Mesangial cell (primary cell): ENCODE measurements at places on chromosomes 7 and 10. TPM values are rescaled to one million over a fixed set of nuclear protein-coding genes. Genes with fewer than 3 reads are reported as not detected.

The AKR1E2 gene
- total RNA-seq: 2.5 and 3.1 TPM in 2 replicates

The CUBN gene
- total RNA-seq: 0.16 and 0.25 TPM in 2 replicates

The LRRC17 gene
- 23.5 and 71.7 TPM in 2 replicates for total RNA-seq

The KIAA1549 gene
- 5.4 and 7.0 TPM in 2 replicates for total RNA-seq

The SFXN2 gene
- total RNA-seq: 7.2 and 12.9 TPM in 2 replicates

The KIAA1217 gene
- total RNA-seq: 6.8 and 21.9 TPM in 2 replicates

The GPR22 gene
- not detected in 2 replicates for total RNA-seq

The SFMBT2 gene
- 4.2 and 5.2 TPM in 2 replicates for total RNA-seq

The SEC31B gene
- 2.3 and 3.3 TPM in 2 replicates for total RNA-seq

The MNX1 gene
- 0.33 and 0.63 TPM in 2 replicates for total RNA-seq

The ASB10 gene
- total RNA-seq: not detected in 2 replicates

The MYPN gene
- 0.49 TPM in 1 of 2 replicates, not detected in the other for total RNA-seq

The HEPACAM2 gene
- not detected in 2 replicates for total RNA-seq

The CALCR gene
- total RNA-seq: not detected in 2 replicates

The MUC3A gene
- total RNA-seq: not detected in 2 replicates

The WEE2 gene
- total RNA-seq: not detected in 2 replicates

The MGMT gene
- total RNA-seq: 34.1 and 48.4 TPM in 2 replicates

The FOXP2 gene
- total RNA-seq: 0.33 and 1.1 TPM in 2 replicates

The SUN3 gene
- 0.51 TPM in 1 of 2 replicates, not detected in the other for total RNA-seq

The CYP2C9 gene
- total RNA-seq: not detected in 2 replicates

The NPC1L1 gene
- 0.33 and 1.1 TPM in 2 replicates for total RNA-seq

The CXCL12 gene
- total RNA-seq: 0.81 and 4.7 TPM in 2 replicates

The ASIC3 gene
- total RNA-seq: 0.38 TPM in 1 of 2 replicates, not detected in the other

The MMP21 gene
- 0.13 TPM in 1 of 2 replicates, not detected in the other for total RNA-seq

The CHST12 gene
- total RNA-seq: 9.9 and 19.4 TPM in 2 replicates

The TRIL gene
- 0.16 and 9.9 TPM in 2 replicates for total RNA-seq

The GARIN1A gene
- 0.13 and 0.16 TPM in 2 replicates for total RNA-seq

The HDAC9 gene
- total RNA-seq: 10.3 and 13.6 TPM in 2 replicates

The CYP26C1 gene
- 0.63 TPM in 1 of 2 replicates, not detected in the other for total RNA-seq

The RASA4B gene
- 0.81 and 26.1 TPM in 2 replicates for total RNA-seq

The WASL gene
- 13.5 and 21.4 TPM in 2 replicates for total RNA-seq

The EPO gene
- total RNA-seq: not detected in 2 replicates

The HOXA11 gene
- 14.5 and 24.2 TPM in 2 replicates for total RNA-seq

The CPA5 gene
- not detected in 2 replicates for total RNA-seq

The SLIT1 gene
- under 0.01 and 0.16 TPM in 2 replicates for total RNA-seq

The CCDC172 gene
- not detected in 2 replicates for total RNA-seq

The IRF5 gene
- total RNA-seq: 5.4 and 13.3 TPM in 2 replicates

The MYH16 gene
- total RNA-seq: 1.1 TPM in 1 of 2 replicates, not detected in the other

The RTKN2 gene
- total RNA-seq: 1.5 and 5.5 TPM in 2 replicates

The CHAT gene
- total RNA-seq: not detected in 2 replicates

The ACSL5 gene
- 0.13 and 0.16 TPM in 2 replicates for total RNA-seq

The SORBS1 gene
- 1.3 and 2.8 TPM in 2 replicates for total RNA-seq
